Peyer's patch (tissue), 4 donors: ENCODE measurements at places on chromosomes 13 and 19.

DNA sequence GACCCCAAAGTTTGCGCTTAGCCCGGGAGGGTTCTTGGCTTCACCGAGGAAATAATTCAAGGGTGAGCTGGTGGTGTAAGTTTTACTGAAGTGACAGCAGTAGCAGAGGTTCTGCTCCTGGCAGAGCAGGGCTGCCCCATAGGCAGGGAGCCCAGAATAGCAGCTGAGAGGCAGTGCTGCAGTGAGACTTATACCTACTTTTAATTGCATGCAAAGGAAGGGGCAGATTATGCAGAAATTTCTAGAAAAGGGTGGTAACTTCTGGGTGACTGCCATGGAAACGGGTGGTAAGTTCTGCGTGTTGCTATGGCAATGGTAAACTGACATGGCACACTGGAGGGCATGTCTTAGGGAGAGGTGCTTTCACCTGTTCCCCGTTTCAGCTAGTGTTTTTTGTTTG lies 17.5 kb upstream of the CAMSAP3 start:
- no peak for DNase-seq

GRCh38 chr19:41619018-41619556 lies 7.8 kb downstream of the CEACAM4 start:
- no peak for DNase-seq

DNA sequence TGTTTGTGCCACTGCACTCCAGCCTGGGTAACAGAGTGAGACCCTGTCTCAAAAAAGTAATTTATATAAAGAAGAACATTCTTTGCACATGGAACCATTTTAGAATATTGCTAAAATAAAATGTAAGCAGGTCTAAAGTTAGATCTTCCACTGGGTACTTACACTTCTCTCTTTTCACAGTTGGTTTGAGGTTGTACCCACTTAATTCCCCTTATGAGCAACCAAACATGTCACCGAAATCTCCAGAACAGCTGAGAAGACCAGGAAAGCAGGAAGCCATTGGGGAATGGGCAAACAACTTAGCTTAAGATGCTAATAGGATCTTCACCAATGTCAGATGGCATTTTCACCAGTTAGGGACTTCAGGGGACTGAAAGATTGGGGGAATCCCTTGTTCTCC lies 18.8 kb downstream of the NLRP4 start:
- DNase-seq = no peak

DNA sequence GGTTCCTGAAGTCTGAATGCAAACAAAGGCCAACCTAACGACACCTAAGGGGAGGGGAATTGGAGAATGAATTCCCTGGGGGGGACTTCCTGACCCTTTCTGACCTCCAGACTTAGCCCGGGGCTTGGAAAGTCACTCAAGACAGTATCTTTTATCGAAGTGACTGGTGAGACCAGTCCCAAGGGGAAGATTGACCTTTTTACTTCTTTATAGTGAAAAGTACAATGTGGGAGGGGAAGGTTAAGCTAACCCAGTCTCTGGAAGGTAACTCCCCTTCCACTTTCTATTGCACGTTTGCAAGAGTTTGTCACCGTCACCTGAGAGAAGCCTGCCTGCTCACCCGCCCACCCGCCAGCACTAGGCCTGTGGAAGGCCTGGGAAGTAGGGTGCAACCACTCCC lies 111.9 kb downstream of the EFNB2 start:
- DNase-seq = no peak

- DNase-seq = no peak
Observed at GRCh38 chr19:44839276-44839675, 6.8 kb upstream of the NECTIN2 start.

DNA sequence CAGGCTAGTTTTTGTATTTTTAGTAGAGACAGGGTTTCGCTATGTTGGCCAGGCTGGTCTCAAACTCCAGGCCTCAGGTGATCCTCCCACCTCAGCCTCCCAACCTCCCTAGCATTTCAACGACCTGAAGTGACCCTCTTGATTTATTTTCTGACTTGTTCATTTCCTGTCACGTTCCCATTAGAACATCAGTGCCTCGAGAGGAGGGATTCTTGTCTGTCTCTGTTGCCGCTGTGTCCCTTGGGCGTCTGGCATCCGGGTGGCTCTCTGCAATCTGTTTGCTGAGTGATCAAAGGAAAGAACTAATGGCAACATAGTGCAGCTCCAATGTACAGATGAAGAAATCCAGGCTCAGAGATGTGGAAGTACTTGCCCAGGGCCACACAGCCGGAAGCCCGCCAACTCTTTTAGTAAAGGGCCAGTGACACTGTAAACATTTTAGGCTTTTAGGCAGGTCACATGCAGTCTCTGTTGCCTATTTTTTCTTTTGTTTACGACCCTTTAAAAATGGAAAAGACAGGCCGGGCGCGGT lies 47.5 kb downstream of the NFIC start:
- DNase-seq = no peak

DNA sequence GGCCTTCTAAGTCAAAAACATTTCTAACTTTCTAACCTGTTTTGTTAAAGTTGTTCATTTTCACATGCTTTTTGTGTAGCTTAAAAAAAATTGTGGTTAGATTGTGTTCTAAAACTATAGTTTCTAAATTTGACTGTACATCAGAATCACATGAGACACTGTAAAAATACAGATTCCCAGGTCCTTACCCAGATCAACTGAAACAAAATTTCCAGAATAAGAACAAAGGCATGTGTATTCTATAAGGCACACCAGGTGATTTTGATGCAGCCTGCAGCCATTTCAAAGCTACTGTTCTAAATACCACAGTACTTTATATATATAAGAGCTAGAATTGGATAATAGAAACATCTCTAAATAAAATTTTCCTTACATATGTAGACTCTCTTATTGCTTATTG lies 29.1 kb downstream of the INTS6 start:
- no peak for DNase-seq

DNA sequence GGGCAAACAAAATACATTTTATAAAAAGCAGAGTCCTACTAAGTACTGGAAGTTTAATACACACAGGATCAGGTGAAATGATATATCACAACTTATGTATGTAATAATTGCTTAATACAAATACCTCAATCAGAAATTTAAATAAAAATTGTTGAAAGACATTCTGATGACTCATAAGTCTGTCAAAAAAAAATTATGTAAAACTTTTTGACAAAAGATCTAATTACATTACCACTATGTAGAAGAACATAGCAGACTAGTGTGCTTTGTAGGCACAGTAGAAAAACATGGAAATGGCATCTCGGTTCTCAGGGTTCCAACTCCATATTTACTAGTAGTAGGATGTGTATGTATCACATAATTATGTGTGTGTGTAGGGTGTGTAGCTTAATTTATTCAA lies 156.2 kb downstream of the DNAJC3 start:
- no peak for DNase-seq

DNA sequence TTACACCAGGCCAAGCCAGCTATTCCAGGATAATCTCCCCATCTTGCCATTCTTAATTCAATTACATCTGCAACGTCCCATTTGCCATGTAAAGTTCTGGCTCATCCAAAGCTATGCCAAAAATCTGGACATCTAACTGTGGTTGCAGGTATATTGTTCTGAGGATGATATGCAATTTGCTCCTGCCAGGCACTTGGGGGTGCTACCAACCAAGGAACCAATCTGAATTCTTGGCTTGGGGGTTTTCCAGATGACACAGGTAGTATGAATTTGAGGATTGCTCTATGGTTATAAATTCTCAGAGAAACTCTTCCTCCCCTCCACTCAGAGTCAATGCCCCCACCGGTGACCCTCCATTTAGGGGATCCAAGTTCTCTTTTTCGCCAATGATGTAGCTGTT lies 33.0 kb downstream of the CRYL1 start:
- DNase-seq = no peak

DNA sequence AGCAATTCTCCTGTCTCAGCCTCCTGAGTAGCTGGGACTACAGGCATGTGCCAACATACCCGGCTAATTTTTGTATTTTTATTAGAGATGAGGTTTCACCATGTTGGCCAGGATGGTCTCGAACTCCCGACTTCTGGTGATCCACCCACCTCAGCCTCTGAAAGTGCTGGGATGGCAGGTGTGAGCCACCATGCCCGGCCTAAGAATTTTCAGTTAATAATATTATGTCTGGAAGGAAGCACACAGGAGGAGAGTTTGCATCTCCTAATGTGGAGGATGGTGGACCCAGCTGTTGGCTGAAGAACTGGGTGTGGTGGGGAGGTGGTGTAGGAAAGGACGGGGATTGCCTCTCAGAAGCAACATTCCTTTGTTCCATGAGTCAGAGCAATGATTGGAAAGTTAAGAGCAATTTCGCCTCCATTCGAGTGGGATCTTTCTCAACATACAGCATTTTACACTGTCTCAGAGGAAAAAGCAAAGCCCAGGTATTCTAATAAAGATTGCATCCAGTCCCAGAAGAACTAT lies 11.9 kb downstream of the PDCD2L start:
- peak; percentile 9 for DNase-seq

GRCh38 chr19:1815605-1816529 lies 3.8 kb upstream of the ATP8B3 start:
- no peak for DNase-seq

DNA sequence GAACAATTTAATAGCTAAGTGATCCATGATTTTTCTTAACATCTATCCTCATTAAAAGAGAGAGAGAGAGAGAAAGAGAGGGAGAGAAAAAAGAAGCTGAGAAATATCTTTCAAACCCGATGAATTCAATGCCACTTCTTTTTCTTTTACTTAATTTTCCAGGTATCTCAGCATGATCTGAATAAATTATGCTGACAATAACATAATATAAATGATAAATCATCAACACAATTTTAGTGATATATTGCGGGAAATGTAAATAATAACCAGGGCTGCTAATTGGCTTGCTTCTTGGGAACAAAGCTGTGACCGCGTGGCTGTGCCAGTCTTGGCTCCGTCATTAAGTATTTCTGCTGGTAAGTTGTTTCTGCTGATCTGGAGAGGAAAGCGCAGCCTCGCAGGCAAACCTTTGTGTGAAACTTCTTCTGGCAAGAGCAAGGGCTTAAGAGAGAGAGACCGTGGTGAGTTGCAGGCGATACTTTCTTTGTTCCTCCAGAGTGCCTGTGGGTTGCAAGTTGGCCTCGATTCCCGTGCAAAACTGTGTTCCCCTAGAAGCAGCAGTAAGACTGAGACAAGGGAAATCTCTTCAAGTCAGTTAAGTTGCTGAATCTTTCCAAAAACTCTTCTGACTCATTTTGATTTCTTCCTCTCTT lies 489.1 kb upstream of the TSHZ3 start:
- no peak for DNase-seq

- DNase-seq = no peak
Observed at GRCh38 chr13:79392882-79393563, 13.0 kb downstream of the RBM26 start.

- no peak for DNase-seq
Observed at GRCh38 chr19:23436944-23437343, 41.7 kb upstream of the ZNF91 start.

DNA sequence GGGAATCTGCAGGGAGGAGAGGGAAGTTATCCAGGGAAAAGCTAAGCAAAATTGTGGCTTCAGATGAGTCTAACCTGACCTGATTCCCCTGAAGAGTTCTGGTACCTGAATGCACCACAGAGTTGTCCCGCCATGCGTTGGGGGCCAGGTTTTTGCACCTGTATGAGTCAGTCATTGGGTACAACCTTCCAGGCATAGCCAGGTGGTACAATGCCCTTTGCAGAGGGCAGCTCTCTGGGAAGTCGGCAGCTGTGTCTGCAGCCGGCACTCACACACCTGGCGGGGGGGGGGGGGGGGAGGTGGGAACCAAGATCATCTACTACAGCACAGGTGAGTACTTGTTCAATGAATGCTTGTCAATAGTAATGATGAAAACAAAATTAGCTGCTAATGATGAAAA lies 52.5 kb upstream of the GTF3A start:
- no peak for DNase-seq

- DNase-seq = no peak
Observed at GRCh38 chr13:97238432-97238831, 16.3 kb downstream of the MBNL2 start.

DNA sequence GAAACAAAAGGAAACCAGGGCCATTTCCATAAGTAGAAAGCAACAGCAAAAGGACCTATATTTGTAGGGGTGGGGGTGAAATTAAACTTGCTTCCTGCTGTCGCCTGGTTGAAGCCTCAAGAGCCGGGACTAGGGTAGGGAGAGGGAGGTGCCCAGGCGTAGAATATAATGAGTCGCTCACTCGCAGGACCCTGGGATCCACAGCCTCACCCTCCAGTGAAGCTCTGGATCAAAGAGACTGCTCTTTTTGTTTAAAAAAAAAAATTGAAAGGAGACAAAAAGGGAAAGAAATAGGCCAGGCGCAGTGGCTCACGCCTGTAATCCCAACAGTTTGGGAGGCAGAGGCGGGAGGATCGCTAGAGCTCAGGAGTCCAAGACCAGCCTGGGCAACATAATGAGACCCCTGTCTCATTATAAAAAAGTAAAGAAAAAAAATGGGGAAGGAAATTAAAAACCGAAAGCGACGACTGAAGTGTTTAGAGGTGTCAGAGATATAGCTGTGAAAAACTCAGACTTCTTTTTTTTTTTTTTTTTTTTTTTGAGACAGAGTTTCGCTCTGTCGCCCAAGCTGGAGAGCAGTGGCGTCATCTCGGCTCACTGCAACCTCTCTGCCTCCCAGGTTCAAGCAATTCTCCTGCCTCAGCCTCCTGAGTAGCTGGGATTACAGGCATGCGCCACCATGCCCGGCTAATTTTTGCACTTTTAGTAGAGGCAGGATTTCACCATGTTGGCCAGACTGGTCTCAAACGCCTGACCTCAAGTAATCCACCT lies 10.9 kb upstream of the ADGRE5 start:
- DNase-seq = peak; percentile 83

DNA sequence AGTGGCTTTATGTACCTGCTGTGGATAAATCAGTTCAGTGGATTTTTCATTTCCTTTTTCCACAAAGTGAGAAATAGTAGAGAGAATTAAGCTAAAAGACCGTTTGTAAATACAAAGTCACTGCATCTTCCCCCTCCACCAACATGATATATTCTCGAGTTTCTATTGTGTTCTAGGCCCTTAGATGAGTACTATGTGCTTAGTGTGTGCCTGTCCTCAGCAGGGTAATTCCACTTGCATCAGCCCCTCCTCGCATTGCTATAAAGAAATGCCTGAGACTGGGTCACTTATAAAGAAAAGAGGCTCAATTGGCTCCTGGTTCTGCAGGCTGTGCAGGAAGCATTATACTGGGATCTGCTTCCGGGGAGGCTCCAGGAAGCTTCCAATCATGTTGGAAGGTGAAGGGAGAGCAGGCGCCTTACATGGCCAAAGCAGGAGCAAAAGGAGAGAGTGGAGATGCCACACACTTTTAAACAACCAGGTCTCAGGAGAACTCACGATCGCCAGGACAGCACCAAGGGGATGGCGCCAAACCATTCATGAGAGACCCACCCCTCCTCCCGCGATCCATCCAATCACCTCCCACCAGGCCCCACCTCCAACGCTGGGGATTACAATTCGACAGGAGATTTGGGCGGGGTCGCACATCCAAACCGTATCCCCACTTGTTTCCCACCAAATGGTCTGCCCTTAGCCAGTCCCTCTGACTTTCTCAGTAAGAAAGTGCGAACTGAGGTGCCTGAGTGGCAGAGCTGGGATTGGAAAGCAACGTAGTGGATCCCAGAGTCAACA lies 102.3 kb upstream of the ABCC4 start:
- no peak for DNase-seq

GRCh38 chr13:108834193-108834592 lies 204.8 kb downstream of the MYO16 start:
- no peak for DNase-seq

- DNase-seq = no peak
Observed at GRCh38 chr13:44326961-44327360, 46.7 kb upstream of the SERP2 start.
